Activated CD8-positive, alpha-beta T cell treated with anti-CD3 and anti-CD28 coated beads, Interleukin-2, amount 10 ng/mL, durations not matched to agents 7 days and 5 days (primary cell): ENCODE measurements at places on chromosomes 7 and 10.

DNA sequence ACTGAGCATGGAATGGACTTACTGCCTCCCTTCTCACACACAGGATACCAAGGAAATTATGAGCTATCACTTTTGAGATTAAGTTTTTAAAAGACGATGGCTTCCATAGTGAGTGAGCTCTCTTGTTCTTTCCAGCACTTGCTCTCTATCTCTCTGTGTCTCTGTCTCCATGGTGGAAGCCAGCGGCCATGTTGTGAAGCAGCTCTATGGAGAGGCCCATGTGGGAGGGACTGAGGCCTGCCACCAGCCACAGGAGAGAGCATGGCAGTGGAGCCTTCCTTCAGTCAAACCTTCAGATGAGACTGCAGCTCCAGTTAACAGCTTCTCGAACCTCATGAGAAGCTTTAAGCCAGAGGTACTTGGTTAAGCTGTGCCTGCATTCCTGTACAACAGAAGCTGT lies 20.5 kb upstream of the PDIA4 start:
- DNase-seq: no peak

GRCh38 chr10:28569506-28570159 lies 36.7 kb downstream of the WAC start:
- no peak for DNase-seq

DNA sequence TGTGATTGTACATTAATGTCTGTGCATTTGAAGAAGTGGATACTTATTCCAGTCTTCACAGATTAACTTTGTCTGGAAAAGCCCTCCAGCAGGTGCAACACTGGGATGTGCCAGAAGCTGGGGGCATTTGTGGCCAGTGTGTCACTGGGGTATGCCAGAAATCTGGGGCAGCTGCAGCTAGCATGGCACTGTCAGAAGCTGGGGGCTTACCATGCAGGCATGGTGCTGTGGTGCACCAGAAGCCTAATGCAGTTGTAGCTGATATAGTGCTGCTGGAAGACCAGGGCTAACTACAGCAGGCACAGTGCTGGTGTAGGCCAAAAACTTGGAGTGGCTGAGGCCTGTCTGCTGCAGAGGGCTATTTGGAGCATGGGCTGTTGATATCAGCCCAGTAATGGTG lies 270.1 kb downstream of the STK31 start:
- no peak for DNase-seq

DNA sequence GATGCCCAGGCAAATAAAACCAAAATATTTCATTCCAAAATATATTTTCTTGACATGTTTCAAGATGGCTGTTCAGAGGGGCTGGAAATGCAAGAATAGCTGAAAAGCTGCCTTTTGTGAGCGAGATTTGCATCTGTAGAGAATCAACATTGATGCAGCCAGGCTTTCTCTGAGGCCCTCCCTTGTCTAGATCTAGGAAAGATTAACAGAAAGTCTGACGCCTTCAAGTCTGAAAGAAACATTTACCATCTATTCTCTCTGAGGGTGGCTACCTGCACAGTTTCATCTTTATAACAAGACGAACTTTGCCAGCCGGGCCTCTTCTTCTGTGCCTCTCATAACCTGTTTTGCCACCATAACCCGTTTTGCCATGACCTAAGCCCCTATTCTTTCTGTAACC lies 170.2 kb downstream of the AKR1D1 start:
- DNase-seq: no peak

GRCh38 chr7:91344911-91345310 lies 80.7 kb downstream of the FZD1 start:
- no peak for DNase-seq
